ENCODE measurements at places on chromosomes 13 and 19. TPM values are rescaled to one million over a fixed set of nuclear protein-coding genes. Genes with fewer than 3 reads are reported as not detected.

DNA sequence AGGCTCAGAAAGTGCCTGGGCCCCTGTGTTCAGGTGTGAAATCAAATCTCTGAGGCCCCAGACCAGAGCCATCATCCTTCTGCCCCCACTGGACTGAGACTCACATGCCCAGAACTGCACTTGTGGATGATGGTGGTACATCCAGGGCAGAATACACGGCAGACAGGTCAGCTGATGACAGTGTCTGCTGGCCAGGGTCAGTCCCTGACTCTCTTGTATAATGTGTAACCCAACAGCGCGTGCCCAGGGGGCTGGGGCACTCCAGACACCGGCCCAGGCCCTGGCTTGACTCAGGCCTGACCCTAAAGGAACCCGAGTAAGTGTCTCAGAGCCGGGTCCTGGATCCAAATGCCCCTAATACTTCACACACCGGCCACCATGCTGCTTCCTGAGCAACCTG is 37.4 kb upstream of the GATAD2A start:
- DNase-seq, result no peak

- no peak for DNase-seq
Observed at GRCh38 chr19:38507551-38508127, 74.1 kb downstream of the RYR1 start.

GRCh38 chr13:90272356-90272755 is 1075.1 kb upstream of the MIR17HG start:
- peak; percentile 46 for DNase-seq

DNA sequence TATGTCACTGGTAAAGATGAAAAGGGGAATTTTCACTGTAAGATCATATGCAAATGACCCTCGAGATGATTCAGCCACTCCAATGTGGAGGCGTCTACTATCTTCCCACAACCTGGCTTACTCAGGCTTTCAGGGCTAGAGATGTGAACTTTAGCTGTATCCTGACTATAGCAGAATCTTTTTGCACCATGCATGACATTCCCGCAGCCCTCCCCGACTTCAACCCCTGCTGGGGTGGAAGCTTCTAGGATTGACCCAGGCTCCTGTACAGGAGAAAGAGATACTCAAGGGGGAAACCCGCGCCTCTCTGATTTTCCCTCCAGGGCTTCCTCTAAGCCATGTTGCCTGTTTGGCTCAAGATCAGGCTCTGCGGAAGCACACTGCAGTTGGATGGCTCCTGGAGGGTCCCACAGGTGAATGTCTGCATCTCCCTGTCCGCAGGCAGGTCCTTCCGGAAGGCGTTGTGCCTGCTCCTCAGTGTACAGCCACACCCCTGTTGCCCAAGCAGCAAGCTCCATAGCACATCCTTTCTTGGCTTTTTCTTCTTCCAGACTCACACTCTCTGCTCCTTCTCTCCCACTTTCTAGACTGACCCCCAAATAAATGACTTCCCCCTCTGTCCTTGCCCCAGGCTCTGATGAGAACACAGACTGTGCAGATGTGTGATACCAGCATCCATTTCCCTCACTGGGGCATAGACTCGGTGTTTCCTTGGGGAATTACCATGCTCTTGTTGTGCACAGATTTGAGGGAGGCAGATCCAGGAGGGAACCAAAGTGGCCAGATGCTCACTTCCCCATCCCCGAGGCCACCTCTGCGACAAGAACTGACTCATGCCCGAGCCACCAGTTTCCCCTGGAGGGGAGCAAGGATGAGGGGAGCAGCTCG is 29.1 kb upstream of the POP4 start:
- peak; percentile 40 for DNase-seq

Gene CYP2F1
- total RNA-seq, result not detected

Gene TRPC4
- 10.5 TPM for total RNA-seq

Gene KLK3
- not detected for total RNA-seq

DNA sequence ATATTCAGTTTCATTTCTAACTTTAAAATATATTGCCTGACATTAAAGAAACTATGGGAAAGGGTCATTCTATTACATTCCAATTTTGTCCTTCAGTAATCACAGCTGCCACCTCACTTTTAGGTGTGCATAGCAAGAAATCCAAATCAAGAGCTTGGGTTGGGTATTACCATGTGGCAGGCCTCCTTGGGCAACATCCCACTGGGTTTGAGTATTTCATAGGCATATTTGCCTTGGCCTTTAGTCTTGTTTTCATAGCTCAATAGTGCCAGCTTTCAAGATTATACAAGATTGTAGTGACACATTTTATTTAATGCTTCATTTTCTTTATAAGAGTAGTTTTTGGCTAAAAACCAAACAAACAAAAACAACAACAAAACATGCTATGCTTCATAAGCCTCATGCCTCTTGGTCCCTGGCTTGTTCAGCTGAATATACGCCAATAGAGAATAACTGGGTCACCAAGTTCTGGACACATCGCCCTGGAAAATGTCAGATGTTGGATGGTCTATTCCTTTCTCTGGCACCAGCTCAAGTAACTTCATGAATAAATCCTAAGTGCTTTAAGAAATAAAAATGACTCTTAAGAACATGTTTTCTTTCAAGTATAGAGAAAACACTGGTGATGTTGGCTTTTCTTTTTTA is 167.4 kb upstream of the STARD13 start:
- DNase-seq, result no peak

DNA sequence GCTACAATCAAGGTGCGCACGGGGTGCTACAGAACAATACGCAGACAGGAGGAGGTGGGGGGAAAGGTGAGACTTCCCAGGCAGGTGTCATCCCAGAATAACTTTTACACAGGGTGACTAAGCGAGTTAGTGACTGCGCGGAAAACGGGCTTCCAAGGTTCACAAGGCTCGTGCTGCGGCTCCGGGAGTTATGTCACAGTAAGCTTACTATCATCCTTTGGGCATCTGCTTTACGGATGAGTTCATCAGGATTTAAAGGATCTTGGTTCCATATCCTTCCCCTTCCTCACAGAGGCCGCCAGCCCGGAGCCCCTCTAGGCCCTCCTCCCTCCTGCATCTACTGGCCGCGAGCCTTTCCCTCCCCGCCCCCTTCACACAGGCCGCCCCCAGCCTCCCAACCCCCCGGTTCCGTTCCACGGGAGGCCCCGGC is 474 bp upstream of the IFT88 start:
- peak; percentile 93 for DNase-seq

Gene ZGLP1
- 2.5 TPM for total RNA-seq

Gene VSTM2B
- not detected for total RNA-seq

Gene CEACAM7
- total RNA-seq, result not detected

DNA sequence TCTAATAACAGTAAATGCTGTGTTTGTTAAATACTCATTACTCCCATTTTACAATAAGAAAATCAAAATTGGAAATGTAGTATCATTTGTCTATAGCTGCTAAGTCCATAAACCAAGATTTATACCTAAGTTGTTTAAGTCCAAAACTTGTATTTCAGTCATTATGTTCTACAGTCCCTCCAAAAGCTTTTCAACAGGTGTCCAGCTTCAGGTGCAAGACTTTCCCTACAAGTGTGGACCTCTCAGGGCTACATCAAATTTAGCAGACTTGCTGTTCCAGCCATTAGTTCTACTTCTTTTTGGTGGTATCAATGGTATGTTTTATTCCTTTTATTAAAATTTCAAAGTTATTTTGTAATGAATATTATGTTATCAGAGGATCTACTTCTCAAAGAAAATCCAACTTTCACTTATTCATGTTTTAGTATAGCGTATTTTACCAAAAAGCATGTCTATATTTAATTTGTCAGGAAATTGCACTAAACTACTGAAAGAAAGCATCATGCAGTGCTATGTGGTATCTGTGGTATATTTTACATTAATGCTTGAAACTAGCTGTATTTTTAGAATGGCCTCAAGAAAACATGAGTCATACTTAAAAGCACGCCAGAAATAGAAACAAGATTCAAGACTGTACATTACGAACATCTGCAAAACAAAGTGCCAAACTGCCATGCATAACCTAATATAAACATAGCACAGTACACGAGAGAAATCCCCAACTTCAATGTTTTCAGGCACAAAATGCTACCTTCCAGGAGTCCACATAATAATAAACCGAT is 44.5 kb downstream of the VWA8 start:
- peak; percentile 84 for DNase-seq

Gene ZNF567
- 5.7 TPM for total RNA-seq

- no peak for DNase-seq
Observed at GRCh38 chr19:54369082-54369687, 4.5 kb upstream of the LAIR1 start.

Gene CD37
- total RNA-seq, result not detected

GRCh38 chr19:35117116-35117515 is 1.5 kb downstream of the FXYD3 start:
- no peak for DNase-seq

DNA sequence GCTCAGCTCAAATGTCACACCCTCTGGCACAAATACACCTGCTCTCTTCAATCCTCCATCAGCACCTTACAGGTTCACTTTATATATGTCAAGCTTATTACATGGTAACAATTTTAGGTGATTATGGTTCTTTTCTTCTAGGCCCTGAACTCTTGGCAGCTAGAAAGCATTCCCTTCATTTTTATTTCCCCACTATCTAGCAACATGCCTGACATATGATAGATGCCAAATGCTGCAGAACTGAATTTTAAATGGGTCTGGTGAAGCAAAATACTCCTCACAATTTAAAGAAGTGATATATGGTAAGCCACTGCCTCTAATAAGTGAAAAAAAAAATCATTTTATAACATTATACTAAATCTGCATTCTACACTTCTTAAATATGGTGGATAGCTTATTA is 95.2 kb downstream of the USP12 start:
- DNase-seq, result peak; percentile 20

Gene ZNF256
- 5.2 TPM for total RNA-seq

DNA sequence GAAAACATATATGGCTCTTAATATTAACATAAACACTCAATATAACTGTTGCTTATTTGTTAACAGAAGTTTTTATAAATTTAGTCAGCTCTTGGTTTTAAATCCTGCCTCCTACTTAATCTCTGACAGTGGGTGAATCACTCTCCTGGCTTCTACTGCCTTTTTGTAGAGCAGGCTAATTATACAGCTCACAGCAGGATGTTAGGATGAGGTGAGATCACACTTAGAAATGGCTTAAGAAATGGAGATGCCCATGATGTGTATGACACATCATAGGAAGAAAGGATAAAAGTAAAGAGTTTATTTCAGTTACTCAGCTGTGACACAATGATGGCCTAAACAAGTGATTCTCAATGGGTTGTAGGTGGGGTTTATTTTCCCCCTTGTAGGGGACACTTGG is 345.6 kb downstream of the SPRY2 start:
- DNase-seq, result peak; percentile 95

Gene KLK11
- total RNA-seq, result not detected

Gene ZNF93
- total RNA-seq, result 7.0 TPM

GRCh38 chr13:43294412-43294811 is 271.0 kb downstream of the DNAJC15 start:
- no peak for DNase-seq

DNA sequence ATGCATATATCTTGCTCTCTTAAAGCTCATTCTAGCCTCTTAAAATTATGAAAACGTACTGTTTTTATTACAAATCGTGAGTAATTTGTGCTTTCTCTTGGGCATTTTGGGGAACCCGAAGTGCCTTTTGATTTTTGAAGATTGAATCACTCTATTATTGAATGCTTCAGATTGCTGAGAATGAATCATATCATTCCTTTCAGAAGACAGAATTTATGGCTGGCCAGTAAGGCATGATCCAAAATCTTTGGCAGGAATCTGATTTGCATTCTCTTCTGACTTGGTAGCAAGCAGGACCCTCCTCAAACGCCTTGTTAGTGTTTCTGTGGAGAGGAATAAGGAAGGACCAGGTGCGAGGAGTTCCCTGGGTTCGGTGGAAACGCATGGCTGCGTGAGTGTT is 49.5 kb downstream of the STARD13 start:
- peak; percentile 89 for DNase-seq

DNA sequence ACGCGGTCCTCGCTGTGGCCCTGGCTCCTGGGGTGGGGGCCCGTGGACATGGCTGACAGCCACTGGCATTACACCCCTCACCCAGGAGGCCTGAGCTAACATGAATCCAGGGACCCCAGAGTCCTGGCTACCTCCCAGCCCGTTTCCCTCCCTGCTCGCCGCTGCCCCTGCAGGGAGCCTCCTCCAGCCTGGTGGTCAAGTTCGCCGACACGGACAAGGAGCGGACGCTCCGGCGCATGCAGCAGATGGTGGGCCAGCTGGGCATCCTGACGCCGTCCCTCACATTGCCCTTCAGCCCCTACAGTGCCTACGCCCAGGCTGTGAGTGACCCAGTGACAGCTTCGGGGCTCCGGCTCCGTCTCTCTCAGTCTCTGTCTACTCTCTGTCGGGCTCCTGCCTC is 56.6 kb downstream of the CELF5 start:
- no peak for DNase-seq

GRCh38 chr13:46683676-46684260 is 113.2 kb downstream of the ESD start:
- DNase-seq, result no peak

Gene IZUMO2
- not detected for total RNA-seq

GRCh38 chr13:94351292-94351990 is 128.0 kb downstream of the DCT start:
- peak; percentile 86 for DNase-seq

DNA sequence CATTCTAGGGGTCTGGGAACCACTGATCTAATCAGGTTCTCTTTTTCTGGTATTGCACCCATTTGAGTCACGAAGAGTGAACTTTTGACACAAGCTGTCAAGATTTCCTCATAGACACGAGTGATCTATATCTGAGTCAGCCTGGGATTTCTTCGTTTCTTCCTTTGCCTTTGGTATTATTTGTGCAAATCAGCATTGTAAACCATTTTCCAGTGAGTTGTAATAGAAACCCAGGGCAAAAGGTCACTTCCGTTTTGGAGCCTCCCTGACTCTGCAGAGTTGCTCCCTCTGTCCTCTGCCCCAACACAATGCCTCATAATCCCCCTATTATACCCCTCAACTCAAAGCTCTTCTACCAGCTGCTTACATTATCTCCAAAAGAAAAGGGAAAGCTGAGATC is 615.1 kb downstream of the EFNB2 start:
- DNase-seq, result peak; percentile 72

- DNase-seq, result no peak
Observed at GRCh38 chr19:14577885-14578427, 4.9 kb upstream of the CLEC17A start.

DNA sequence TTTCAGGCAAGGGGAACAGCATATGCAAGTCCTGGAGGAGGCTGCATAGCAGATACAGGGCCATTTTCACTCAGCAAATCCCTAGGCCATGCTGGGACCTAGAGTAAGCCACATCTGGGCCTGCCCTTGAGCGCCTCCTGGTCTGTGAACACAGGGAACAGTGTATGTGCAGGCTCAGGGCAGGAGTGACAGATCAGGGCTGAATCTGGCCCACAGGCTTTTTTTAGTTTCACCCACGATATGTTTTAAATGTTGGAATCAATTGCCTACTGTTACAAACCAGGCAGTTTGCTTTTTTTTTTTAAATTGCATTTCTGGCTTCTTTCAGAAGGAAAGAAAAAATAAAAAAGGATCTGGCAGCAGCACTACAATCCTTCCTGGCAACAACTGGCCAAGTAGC is 1.5 kb upstream of the TMEM145 start:
- peak; percentile 20 for DNase-seq

DNA sequence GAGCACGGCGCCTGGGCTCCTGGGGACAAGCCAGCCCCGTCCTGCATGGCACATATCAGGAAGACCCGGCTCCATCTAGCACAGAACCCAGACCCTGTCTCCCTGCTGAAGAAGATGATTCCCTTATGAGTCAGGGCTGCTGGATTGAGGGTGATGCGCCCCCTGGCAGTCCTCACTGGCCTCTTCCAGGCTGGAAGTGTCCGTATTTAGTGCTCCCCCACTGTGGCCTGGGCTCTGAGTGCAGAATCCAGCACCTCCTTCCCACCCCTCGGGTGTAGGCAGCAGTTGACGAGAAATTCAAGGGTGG is 14.9 kb downstream of the COMP start:
- peak; percentile 79 for DNase-seq

Gene HIPK4
- not detected for total RNA-seq

- DNase-seq, result peak; percentile 72
Observed at GRCh38 chr13:110398564-110399507, 91.8 kb downstream of the COL4A2 start.

All from GM23248 (cell line).